ENCODE measurements at places on chromosomes 11 and 22.

DNA sequence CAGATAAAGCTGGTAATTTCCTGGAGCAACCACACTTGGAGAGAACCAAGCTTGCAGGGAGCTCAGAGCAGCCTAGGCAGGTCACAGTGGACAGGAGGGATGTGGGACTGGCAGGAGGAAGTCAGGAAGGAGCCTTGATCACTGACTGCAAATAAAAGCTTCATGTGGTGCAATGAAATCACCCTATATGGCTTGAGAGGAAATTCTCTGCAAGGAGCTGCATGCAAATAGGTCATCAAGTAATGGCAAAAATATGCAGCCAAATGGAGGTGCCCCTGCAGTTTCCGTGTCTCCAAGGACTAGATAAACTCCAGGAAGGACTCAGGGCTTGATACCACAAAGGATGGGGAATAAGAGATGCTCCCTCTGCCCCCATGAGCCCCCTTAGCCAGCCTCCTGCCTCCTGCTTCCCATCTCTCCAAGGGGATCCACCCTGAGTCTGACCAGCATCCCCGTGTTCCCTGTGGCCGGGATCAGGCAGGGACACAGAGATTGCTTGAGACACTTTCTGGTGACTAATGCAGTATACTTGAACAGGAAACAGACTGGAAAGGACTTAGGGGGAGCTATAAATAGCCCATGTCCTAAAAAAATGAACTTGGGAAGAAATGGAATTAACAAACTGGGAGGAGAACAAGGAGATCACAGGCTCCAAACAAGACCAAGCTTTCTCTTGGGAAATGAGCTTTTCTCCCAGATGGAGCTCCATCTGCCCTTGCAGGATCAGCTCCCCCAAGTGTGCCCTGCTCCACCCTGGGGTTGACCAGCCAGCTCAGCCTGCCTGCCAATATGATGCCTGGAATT, 23.9 kb upstream of the MICAL2 start:
- peak; percentile 93 for DNase-seq

GRCh38 chr22:36587289-36588154, 58.6 kb upstream of the EIF3D start:
- peak; percentile 43 for DNase-seq

- DNase-seq = no peak
Observed at GRCh38 chr22:48301421-48301820, 1526.3 kb downstream of the BRD1 start.

GRCh38 chr11:2591805-2592204, 108.0 kb downstream of the KCNQ1OT1 start:
- DNase-seq = no peak

DNA sequence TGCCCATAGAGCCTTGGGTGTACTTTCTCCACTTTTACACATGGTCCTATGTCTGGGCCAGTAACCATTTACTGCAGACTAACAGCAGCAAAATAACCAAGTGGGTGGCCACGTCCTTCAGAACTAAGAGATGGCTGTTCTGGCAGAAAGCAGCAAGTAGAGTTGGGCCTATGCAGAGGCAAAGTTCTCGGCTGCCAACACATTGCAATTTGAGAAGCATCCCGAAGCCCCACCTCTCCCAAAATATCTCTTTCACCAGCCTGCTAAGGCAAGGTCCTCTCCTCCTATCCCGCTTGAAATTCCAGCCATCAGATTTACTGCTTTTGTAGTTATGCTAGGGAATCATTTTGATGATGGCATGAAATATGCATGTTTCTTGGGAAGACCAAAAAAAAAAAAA, 118.5 kb upstream of the APOA1 start:
- DNase-seq = no peak

DNA sequence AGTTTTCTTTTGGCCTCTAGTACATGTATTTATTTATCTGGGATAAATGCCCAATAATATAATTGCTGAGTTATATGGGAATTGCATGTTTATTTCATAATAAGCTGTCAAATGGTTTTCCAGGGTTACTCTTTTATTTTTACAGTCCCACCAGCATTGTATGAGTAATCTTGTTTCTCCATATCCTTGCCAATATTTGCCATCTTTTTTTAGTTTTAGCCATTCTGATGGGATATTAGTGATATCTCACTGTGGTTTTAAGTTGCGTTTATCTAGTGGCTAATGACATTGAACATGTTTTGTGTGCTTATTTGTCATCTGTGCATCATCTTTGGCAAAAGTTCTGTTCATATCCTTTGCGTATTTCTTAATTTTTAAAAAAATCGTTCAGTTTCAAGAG, 372.8 kb upstream of the CCDC179 start:
- peak; percentile 59 for DNase-seq

DNA sequence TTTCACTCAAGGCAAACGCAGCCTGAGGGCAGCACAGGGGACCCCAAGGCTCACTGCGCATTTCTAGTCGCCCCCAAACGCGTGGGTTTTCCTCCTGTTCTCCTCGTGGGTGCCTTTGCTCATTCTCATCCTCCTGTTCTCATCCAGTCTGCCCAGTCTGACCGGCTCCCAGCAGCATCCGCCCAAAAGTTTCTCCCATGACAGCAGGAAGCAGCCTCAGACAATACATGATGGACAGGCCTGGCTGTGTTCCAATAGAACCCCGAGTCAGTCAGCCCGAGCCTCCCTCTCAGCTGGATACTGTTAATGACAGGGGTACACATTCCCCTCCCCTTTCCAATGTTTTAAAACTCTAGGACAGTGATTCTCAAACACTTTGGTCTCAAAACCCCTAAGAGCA, 22.5 kb upstream of the KRTAP5-7 start:
- DNase-seq = no peak

DNA sequence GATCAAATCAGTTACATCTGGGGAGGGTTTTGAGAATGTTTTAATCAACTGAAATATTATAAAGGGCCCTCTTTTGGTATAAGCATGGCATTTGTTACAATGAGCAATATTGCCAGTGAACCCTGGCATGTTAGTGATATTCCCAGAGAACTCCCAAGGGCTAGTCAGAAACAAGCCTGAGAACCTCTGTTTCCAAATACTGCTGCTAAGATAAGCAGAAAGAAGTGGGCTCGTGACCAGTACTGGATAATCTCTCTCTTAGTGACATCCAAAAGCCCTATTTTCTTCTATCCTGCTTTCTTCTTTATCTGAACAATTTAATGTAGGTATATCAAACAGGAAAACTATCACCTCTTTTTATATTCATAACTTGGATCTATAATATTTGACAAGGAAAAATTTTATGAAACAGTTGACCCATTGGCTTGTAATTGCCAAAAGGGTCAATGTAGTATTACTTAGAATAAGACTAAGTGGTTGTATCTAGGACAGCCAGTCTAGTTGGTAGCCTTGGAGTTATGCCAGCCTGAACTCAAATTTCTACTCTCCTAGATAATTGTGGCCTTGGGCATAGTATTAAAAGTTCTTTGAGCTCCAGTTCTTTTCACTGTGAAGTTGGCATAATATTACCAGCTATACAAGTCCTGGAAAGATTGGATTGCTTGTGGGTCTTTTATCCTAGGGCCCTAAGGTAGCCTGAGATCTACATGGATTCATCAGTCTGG, 15.7 kb downstream of the CAT start:
- no peak for DNase-seq

DNA sequence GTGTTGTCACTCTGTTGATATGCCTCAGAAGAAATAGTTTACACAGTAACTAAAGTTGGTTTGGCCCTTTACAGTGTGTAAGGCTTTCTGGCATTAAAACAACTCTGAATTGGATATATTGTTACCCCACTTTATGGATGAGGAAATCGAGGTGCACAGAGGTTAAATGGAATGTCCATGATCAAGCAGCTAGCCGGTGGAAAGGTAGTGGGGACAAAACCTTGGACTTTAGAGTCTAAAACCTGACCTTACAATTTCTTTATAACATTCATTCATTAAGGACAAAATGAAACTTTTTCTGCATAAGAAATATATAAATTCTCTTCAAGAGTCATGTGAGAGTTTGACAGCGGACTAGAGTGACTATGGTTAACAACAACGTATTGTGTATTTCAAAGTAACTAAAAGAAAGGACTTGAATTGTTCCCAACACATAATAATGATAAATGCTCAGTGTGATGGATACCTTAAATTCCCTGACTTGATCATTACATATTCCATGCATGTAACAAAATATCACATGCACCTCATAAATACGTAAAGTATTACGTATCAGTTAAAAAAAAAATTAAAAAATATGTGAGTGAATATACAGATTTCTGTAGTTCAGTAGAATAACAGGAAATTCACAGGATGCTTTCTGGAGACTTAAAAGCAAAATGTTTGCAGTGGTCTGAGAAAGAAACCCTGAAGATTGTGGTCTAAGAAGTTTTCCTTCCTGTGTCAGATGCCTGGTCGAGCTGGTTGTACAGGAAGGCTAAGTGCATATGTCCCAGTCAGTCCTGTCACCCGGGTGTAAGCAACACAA, 51.0 kb downstream of the TEAD1 start:
- DNase-seq = no peak

GRCh38 chr11:76172583-76172982, 33.7 kb downstream of the WNT11 start:
- DNase-seq = no peak

DNA sequence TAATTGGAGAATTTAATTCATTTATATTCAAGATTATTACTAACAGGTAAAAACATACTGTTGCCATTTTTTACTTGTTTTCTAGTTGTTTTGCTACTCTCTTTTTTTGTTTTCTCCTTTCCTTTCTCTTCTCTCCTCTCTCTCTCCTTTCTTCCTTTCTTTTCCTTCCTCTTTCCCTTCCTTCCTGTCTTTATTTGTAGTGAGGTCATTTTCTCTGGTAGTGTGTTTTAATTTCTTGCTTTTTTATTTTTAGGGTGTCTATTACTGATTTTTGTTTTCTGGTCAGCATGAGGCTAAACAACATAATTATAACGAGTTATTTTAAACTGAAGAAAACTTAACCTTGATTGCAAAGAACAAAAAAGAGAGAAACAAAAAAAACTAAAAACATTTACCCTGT, 112.4 kb upstream of the SERPIND1 start:
- DNase-seq = no peak

DNA sequence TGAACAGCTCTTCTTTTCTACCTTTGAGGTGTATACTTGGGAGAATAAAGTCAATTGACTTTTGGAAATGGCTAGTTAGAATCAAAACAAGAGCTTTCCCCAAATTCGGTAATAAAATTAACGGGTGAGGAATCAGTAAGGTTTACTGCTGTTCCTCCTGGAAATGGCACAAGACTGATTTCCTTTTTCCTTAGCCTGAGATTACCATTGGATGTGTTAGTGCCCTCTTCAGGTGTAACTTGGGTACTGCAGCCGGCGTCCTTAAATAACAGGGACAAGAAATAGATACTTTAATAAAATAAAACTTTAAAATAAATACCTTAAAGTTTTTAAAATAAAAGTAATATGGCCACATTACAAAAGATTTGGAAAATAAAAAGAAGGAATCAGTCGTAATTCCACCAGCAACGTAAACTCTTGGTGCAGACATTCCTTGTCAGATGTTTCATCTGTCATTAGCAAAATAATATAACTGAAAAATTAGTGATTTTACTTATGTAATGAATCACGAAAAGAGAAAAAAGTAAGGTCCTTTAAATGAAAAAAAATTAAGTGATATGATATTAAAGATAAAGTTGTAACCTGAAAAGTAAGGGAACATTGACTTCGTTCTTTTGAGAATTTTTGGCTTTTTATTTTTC, 29.7 kb downstream of the ZFTA start:
- peak; percentile 26 for DNase-seq

DNA sequence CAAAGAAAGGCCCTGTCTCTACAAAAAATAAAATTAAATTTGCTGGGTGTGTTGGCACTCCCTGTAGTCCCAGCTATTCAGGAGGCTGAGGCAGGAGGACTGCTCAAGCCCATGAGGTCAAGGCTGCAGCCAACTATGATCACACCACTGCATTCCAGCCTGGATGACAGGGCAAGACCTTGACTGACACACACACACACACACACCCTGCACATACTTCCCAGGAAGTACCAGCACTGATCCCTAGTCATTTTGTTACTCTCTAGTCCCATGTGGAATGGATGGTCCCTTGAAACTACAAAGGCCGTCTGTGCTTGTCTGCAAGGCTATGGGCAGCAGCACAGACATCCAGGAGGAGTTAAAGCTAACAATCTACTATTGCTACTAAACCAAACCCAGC, 59.7 kb upstream of the CYP2D6 start:
- DNase-seq = no peak

- DNase-seq = no peak
Observed at GRCh38 chr11:69352166-69352565, 58.2 kb downstream of the MYEOV start.

GRCh38 chr22:49497266-49497665, 330.4 kb downstream of the BRD1 start:
- DNase-seq = no peak

- DNase-seq = no peak
Observed at GRCh38 chr11:31477528-31478222, 31.7 kb downstream of the IMMP1L start.

- no peak for DNase-seq
Observed at GRCh38 chr22:39990686-39991085, 4.1 kb upstream of the FAM83F start.

DNA sequence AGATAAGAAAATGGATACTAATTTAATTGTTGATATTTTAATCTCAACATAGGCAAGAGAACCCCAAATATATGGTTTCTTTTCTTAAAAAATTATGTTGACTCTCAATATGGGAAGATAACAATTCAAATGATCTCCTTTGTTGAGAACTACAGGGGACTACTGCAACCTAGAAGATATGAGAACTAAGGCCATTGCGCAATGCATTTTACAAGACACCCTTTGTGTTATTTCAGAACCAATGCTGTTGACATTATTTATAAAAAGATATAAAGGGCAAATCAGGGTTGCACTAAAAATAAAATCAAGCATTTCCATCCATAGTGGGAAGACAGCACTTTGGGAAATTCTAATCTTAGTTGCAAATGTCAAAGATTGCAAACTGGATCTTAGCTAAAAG, 322.3 kb downstream of the SOX6 start:
- no peak for DNase-seq

DNA sequence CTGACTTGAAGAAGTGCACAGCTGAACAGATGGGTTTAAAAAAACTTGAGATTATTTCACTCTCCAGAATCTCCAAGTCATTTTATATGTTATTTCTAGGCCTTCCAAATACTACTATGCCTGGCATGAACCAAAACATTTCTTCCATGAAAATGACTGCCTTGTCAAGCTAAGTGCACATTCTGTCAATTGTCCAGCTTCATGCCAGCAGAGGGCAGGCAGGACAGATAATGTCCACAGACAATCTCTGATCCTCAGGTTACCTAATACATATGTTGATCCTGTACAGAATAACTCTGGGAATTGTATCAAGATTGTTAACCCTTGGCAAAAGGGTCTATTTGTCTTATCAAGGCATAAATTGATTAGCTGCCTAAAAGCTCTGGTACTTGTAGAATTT, 229.5 kb downstream of the AASDHPPT start:
- no peak for DNase-seq

GRCh38 chr22:39405346-39406085, 5.9 kb downstream of the TAB1 start:
- DNase-seq = no peak

GRCh38 chr11:133887692-133888332, 42.5 kb upstream of the SPATA19 start:
- DNase-seq = no peak

DNA sequence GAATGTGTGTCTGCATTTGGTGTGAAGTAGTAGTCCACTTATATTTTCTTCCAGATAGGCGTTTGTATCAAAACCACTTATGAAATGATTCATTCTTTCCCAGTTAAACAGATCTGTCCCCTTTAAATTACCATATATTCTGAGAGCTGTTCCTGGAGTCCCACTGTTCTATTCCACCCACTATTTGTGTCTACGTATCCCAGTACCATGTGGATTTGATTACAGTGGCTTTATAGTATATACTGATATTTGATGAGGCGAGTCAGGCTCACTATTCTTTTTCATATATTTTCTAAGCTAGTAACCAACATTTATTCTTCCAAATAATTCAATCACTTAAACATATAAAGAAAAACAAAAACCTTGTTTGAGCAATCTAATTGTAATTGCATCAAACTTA, 81.9 kb upstream of the RASSF10 start:
- no peak for DNase-seq
